Activated CD4-positive, alpha-beta T cell treated with anti-CD3 and anti-CD28 coated beads for 36 hours (primary cell): ENCODE measurements at places on chromosomes 11 and 22. TPM values are rescaled to one million over a fixed set of nuclear protein-coding genes. Genes with fewer than 3 reads are reported as not detected.
A peak's percentile ranks its signal among the peaks of the same experiment; 100 is the strongest.

DNA sequence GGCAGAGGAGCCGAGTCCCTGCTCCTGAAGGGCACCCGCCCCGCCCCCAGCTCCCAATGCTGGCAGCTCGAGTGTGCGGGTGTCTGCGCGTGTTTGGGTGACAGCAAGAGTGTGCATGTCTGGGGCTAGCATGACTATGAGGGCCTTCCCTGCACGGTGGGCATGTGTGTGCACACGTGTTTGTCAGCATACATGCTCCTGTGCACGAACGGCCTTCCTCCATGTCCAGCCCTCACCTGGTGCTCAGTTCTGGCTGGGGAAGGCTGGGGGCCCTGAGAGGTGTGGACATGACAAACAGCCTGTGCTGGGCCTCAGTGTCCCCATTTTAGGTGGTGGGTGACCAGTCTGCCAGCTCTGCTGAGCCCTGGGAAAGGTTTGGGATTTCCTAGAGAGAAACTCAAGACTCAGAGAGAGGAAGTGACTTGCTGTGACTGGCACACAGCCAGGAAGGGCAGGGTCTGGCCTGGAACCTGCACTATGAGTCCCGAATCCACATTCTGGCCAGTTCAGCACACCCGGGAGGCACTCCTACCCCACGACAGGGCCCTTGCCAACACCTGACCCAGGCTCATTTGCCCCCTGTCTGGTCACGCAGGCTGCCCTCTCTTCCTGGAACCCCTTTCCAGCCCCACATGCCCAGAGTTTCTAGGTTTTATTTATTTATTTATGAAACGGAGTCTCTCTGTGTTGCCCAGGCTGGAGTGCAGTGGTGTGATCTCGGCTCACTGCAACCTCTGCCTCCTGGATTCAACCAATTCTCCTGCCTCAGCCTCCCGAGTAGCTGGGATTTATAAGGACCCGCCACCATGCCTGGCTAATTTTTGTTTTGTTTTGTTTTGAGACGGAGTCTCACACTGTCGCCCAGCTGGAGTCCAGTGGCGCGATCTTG, 3.3 kb upstream of the SHISA8 start:
- H3K27ac ChIP-seq, result peak overlapping the region; percentile 37
- peak; percentile 57 for DNase-seq
- no peaks in the 10 kb centered on the region for H3K36me3 ChIP-seq
- peaks cover 18% of the 10 kb centered on the region for H3K4me1 ChIP-seq
- peak overlapping the region; percentile 38 for H3K4me3 ChIP-seq

DNA sequence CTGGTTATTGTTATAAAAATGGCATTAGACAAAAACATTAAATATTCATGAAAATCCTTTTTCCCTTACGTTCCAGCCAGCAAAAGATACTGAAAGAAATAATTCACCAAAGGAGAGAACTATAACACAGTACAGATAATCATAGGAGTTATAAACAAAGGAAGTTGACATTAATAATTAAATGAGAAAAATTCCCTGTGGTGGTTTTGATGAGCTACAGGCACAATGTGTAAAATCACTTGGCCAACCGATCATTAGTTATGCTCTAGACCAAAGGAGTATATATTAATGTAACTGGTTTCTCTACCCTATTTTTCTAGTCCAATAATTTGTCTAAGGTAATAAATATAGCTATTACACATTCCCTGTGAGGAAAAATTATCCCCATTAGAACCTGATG, 534.7 kb downstream of the CNTN5 start:
- no peak for DNase-seq
- no peak overlapping the region for H3K27ac ChIP-seq
- H3K36me3 ChIP-seq, result no peaks in the 10 kb centered on the region
- H3K4me3 ChIP-seq, result no peak overlapping the region

GRCh38 chr11:91373497-91373896, 851.1 kb upstream of the FAT3 start:
- no peak overlapping the region for H3K27ac ChIP-seq
- no peak for DNase-seq
- H3K36me3 ChIP-seq, result no peaks in the 10 kb centered on the region
- no peaks in the 10 kb centered on the region for H3K4me1 ChIP-seq
- no peaks in the 10 kb centered on the region for H3K27me3 ChIP-seq

DNA sequence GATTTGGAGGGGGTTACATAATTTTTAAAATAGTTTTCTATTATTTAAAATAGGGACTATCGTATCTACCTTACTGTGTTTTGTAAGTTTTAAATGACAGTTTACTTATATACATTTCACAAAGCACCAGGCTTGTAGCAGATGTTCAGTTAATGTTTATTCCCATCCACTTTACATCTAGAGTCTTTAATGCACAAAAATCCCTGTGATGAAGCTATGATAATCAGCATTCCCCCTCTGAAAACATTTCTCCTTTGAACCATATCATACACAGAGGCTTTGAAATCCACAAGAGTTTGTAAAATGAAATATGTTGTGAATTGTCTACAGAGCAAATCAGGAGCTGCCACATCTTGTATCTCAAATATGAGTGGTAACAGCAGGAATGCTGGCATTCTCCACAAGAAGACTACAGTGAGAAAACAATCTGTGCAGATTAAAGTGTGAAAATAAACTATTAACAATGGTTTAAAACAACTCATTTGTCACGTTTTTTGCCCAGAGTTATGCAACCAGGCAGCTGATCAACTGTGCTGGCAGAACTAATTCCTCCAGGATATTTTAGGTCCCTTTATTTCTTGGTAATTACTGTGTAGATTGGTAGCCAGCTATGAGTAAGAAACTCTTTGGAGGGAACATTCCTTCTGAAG, 699.1 kb upstream of the ARHGAP42 start:
- no peak overlapping the region for H3K27ac ChIP-seq
- no peak overlapping the region for H3K4me3 ChIP-seq
- H3K36me3 ChIP-seq, result no peaks in the 10 kb centered on the region
- H3K27me3 ChIP-seq, result no peaks in the 10 kb centered on the region
- DNase-seq, result no peak

APOA1 gene
- total RNA-seq, result not detected

DAGLA gene
- 0.14 TPM for total RNA-seq
